ENCODE measurements at places on chromosomes 7 and 10.

DNA sequence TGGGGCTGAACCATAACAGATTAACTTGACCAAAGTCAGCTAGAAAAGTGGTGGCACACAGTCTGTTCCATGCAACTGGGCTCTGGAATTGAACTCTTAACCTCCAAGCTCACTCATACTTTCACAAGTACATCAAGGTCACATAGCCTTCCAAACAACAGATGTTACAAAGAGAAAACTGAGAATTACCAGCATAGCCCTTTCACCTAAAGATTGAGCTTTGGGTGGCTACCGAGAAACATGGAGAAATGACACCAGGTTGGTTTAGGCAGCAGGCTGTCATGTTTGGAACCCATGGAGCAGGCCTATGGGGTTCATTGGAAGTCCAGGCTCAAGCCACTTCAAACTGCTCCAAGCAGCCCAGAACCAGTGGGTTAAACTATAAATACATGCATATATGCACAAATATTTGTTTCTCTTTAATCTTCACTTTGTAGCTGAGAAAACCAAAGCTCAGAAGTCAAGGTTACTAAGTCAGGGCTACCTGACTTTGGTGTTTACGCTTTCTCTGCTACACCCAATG lies 59.1 kb downstream of the MALSU1 start:
- no peak for DNase-seq

DNA sequence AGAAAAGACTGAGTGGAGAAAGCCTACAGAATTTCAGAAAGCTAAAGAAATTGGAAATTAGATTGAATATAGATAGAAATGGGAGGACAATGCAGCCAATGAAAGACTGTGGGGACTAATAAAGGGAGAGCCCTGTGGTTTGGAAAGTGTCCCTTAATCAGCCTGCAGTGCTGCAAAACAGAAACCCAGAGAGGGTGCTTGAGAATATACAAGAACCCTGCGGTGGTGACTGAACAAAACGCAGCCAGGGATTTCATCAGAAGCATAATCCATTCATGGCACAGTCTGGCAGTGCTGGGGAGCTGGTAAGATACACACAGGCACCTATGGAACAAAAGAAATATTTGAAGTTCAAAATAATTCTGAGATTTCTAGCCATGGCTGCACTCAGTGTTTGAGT lies 19.1 kb downstream of the CEP41 start:
- DNase-seq = peak; percentile 14

DNA sequence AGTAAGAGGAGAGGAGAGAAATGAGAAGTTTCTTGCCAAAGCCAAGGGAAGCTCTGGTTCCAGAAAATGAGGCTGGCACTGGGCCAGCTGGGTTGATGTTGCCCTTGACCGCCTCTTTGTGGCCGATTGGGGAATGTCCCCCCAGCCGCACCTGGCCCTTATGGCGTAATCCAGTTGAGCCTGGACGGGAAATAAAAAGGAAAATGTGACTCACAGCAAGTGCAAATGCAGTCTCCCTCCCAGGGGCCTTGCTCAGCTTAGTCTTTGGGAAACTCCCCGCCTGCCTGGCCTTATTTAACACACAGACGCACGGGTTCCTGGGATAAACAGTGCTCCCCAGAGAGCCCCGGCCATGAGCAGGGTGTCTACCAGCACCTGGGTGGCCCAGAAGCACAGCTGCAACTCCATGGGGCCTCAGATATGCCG lies 174.8 kb downstream of the KIAA1217 start:
- DNase-seq = peak; percentile 66

DNA sequence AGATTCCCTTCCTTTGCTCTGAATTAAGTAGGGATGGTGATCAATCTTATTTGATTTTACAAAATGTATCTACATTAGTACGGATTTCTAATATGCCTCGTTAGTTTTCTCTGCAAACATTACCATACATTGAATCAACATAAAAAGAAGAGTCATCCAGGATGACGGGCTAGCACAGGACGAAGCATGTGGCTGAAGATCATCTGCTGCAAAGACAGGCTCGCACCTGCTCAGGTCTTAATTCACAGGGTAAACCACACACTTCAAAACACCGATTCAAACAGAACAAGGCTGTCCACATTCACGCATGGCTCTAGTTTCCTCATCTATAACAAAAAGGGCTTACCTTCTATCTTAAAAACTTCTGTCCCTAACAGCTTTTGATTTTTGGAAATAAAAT lies 323.0 kb downstream of the PARD3 start:
- DNase-seq = no peak

GRCh38 chr10:58570307-58570723 lies 57.6 kb downstream of the BICC1 start:
- peak; percentile 30 for DNase-seq

- no peak for DNase-seq
These were observed 114.1 kb downstream of the BMS1 start for GRCh38 chr10:42896735-42897134.

DNA sequence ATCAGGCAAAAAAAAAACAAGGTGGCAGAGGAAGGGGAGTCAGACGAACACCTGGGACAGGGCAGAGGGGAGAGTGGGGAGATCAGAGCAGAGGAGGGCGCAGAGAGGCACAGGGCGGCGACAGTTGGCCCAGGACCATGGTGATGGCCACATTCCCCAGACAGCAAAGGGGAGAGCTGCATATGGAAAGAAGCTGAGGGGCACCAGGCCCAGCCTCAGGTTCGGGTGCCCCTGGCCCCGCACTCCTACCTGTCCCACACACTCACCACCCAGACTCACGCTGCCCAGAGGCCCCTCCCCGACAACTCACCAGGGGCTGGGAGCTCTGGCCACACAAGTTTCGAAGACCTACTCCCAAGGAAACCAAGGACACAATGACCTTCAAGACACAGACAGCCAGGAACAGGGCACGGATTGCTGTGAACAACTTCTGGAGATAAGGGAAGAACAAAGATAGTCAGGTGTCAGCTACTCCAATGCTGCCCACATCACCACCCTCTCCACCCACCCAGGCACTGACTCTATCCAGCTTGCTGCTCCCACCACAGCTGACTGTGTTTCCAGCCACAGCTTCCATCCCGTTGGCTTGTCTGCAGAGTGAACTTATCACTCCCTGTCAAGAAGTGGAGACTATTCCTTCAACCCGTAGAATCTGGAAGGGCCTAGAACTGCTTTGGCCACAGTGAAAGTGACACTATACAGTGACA lies 8.3 kb downstream of the TMEM176B start:
- peak; percentile 63 for DNase-seq

- DNase-seq = no peak
These were observed 89.2 kb upstream of the CAPZA2 start for GRCh38 chr7:116772926-116773749.

- no peak for DNase-seq
These were observed 60.8 kb downstream of the RAB18 start for GRCh38 chr10:27564880-27565279.

DNA sequence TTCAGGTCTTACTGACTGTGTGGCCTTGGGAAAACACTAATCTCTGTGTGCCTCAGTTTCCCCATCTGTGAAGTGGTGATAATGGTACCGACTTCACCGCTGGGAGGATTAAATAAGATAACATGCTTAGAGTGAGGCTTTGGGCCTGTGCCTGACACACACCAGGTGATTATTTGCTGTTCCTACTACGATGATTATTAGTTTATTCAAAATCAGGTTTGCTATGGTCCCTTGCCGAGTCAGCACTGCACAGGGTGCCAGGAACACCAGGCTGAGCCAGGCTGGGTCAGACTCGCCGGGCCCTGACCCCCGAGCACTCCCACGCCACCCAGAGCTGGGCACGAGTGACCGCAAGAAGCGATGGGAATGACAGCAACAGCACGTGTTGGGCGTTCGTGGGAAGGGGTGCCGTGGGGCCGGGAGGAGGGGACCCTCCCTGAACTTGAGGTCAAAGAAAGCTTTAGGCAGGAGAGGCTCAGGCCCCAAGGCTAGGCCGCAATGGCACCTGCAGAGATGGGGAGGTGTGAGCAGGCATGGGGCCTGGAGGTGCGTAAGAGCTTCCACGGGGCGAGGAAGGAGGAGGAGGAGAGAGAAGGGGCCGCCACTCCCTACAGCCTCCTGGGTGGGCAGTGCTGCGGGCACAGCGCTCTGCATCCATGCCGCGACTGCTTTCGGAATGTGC lies 325.4 kb downstream of the DNAJB6 start:
- no peak for DNase-seq

GRCh38 chr7:132865366-132866143 lies 216.3 kb downstream of the CHCHD3 start:
- DNase-seq = no peak
